ENCODE measurements at places on chromosomes 1 and 21.

- H3K27ac ChIP-seq, result no peak overlapping the region
- no peak overlapping the region for H3K4me3 ChIP-seq
- H3K27me3 ChIP-seq, result no peaks in the 10 kb centered on the region
- DNase-seq, result peak; percentile 72
- H3K4me1 ChIP-seq, result no peaks in the 10 kb centered on the region
Measured at GRCh38 chr1:15272009-15272781, 25.2 kb downstream of the FHAD1 start.

GRCh38 chr1:182163821-182164223, 102.3 kb upstream of the ZNF648 start:
- H3K36me3 ChIP-seq, result no peaks in the 10 kb centered on the region
- no peak overlapping the region for H3K4me3 ChIP-seq
- no peak for DNase-seq
- no peak overlapping the region for H3K27ac ChIP-seq

- no peaks in the 10 kb centered on the region for H3K4me1 ChIP-seq
- no peak for DNase-seq
- no peak overlapping the region for H3K4me3 ChIP-seq
- H3K36me3 ChIP-seq, result no peaks in the 10 kb centered on the region
- H3K27ac ChIP-seq, result no peak overlapping the region
Measured at GRCh38 chr1:208251911-208252835, 8.0 kb upstream of the PLXNA2 start.

- H3K27ac ChIP-seq, result no peak overlapping the region
- no peaks in the 10 kb centered on the region for H3K36me3 ChIP-seq
- no peaks in the 10 kb centered on the region for H3K4me1 ChIP-seq
- no peak overlapping the region for H3K4me3 ChIP-seq
- DNase-seq, result no peak
- H3K27me3 ChIP-seq, result peaks cover 10% of the 10 kb centered on the region
Measured at GRCh38 chr1:53398576-53399365, 60.4 kb upstream of the DMRTB1 start.

- H3K36me3 ChIP-seq, result no peaks in the 10 kb centered on the region
- no peak for DNase-seq
Measured at GRCh38 chr1:63836374-63836773, 62.6 kb downstream of the ROR1 start.

DNA sequence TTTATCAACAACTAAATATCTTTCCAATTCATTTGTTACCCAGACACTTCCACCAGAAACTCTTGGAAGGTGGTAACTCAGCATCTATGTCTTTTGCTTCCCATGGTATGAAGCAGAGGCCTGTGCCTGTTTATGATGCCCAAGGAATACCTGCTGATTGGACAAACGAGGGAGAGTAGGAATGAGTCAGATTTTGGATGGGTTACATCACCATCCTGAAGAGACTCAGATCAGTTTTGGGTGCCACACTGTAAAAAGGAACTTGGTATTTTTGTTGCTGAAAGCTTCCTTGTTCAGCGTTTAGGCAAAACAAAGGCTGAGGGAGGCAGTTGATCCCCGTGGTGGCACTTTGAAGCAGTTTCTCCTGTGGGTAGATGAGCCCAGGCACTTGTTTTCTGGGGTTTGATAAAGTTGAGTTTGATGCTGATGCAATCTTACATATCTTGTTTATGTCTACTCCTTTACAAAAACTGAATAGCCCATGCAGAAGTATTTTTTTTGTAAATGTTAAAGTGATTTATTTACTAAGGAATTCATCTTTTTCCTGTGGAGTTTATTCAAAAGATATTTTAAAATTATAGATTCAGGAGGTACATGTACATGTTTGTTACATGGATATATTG, 26.7 kb upstream of the CYP4X1 start:
- H3K36me3 ChIP-seq, result no peaks in the 10 kb centered on the region
- no peaks in the 10 kb centered on the region for H3K27me3 ChIP-seq
- no peaks in the 10 kb centered on the region for H3K4me1 ChIP-seq
- H3K27ac ChIP-seq, result no peak overlapping the region
- no peak for DNase-seq

DNA sequence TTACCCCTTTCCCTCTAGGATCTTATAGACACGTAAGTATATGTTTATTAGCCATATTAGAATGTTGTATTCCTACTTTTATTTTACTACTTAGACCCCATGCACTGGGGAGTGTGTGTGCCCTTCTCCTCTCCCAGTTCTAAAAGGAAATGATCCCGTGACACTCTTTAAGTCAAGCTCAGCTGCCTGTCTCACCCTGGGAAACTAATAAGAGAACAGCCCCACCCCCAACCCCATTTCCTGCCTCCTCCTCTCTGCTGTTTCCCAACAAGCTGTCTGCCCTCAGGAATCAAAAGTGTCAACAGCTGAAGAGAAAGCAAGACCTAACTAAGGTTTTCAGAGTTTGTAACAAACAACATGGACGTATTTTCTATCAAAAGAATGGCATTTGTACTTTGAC, 92.6 kb upstream of the VAV3 start:
- H3K27ac ChIP-seq, result no peak overlapping the region

DNA sequence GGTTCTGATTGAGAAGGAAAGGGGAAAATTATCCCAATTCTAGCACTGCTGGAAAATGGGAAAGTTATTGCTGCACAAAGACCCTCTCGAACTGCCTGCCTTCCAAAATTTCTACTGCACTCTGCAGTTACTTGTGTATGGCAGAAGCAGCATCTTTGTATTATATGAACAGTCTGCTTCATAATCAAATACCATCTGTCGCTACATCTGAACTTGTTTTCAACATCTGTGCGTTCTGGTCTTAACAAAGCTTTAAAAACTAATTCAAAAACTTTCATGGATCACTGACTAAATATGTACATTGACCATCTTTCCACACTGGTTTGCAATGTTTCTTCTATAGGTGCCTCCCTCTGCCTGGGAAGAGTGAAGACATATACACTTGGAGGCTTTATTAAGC, 79.2 kb downstream of the PROX1 start:
- H3K27ac ChIP-seq, result no peak overlapping the region
- no peak for DNase-seq
- H3K4me3 ChIP-seq, result no peak overlapping the region

- H3K27me3 ChIP-seq, result no peaks in the 10 kb centered on the region
- H3K36me3 ChIP-seq, result no peaks in the 10 kb centered on the region
- H3K4me1 ChIP-seq, result no peaks in the 10 kb centered on the region
- DNase-seq, result no peak
- no peak overlapping the region for H3K4me3 ChIP-seq
- no peak overlapping the region for H3K27ac ChIP-seq
Measured at GRCh38 chr1:234408757-234409156, 35.5 kb downstream of the COA6 start.

DNA sequence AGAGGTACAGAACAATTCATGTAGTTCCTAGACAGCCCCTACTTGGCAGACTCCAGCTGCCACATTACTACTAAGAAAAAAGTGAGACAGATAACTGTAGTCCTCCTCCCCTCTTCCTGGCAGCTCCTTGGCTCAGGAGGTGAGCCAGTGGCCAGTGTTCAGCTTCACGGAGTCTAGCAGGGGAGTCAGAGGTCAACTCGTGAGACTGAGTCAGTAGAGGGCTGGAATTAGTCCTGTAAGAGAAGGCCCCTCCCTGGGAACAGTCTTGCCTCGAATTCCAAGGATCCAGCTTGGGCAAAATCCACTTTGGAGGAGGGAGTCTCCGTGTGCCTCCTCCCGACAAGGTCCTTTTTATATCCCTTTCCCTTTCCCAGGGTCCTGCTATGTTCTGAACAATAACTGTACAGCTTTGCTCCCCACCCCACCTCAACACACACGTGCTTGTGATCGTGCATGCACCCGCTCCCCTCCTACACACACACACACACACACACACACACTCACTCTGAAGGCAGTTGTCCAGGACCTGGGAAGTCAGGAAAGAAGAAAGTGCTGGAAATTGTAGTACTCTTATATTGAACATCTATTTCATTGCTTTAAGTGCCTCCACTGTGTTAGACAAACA, 22.5 kb upstream of the SLC27A3 start:
- H3K4me3 ChIP-seq, result no peak overlapping the region
- DNase-seq, result peak; percentile 85
- peaks cover 12% of the 10 kb centered on the region for H3K36me3 ChIP-seq
- peaks cover 40% of the 10 kb centered on the region for H3K4me1 ChIP-seq
- peak overlapping the region; percentile 93 for H3K27ac ChIP-seq

DNA sequence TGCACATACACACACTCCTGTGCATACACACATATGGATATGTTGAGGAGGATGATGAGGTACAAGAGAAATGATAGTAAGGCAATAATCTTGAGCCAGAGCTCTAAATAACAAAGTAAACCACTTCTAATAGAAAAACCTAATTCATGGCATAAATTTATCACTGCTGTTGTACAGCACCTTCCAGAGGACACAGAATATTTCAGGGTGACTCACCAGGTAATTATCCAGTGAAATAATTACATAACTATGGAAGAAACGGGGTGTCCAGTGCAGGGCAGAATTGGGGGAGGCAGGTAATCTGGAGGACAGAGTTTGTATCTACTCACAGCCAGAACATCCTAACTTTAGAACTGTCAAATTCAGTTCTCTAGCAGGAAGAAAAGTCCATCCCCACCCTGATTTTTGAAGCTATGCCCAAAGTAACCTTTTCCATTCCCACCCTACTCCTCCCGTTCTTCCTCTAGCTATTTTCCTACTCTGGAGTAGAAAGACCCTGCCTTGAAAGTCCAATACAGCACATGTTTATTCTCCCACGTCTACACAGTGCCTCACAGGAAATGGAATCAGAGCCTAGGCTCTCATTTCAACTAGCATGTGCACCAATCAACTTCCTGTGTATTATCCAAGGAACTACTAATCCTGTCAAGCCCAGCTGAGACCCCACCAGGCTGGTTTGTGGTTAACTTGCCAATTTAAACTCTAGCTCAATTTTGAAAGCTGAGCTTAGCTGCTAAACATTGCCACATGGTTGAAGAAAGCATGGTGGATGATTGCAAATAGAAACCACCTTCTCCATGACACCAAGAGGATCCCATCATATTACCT, 96.6 kb downstream of the PTPN14 start:
- H3K27ac ChIP-seq, result peak overlapping the region; percentile 94
- H3K4me3 ChIP-seq, result no peak overlapping the region
- peaks cover 65% of the 10 kb centered on the region for H3K4me1 ChIP-seq
- peaks cover 3% of the 10 kb centered on the region for H3K36me3 ChIP-seq
- DNase-seq, result peak; percentile 87

GRCh38 chr1:113675302-113675701, 84.0 kb downstream of the PHTF1 start:
- H3K27ac ChIP-seq, result no peak overlapping the region
- no peak overlapping the region for H3K4me3 ChIP-seq
- DNase-seq, result no peak
- peaks cover 8% of the 10 kb centered on the region for H3K4me1 ChIP-seq
- no peaks in the 10 kb centered on the region for H3K36me3 ChIP-seq
- H3K27me3 ChIP-seq, result no peaks in the 10 kb centered on the region

DNA sequence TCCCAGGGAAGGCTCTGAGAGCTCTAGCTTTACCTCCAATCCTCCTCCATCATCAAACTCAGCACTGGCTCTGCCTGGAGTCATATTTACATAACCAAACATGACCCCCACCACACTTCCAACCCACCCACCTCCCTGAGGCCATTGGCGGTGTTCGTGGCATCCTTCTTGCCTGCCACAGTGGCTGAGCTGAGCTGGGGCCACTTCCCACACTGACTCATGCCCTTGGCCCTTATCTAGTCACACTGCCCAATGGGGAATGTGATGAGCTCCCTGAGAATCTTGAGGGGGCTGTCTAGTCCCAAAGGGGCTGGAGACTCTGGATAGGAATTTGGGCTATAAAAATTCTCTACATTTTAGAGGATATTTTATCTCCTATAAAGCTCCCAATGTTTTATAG, 230.9 kb upstream of the IRF2BP2 start:
- no peaks in the 10 kb centered on the region for H3K36me3 ChIP-seq
- H3K4me1 ChIP-seq, result peaks cover 17% of the 10 kb centered on the region
- DNase-seq, result no peak
- H3K27ac ChIP-seq, result no peak overlapping the region
- no peaks in the 10 kb centered on the region for H3K27me3 ChIP-seq
- no peak overlapping the region for H3K4me3 ChIP-seq

- no peaks in the 10 kb centered on the region for H3K4me1 ChIP-seq
- no peaks in the 10 kb centered on the region for H3K27me3 ChIP-seq
- H3K36me3 ChIP-seq, result no peaks in the 10 kb centered on the region
- no peak overlapping the region for H3K27ac ChIP-seq
- no peak overlapping the region for H3K4me3 ChIP-seq
Measured at GRCh38 chr1:213251972-213252371, 200.9 kb downstream of the RPS6KC1 start.

DNA sequence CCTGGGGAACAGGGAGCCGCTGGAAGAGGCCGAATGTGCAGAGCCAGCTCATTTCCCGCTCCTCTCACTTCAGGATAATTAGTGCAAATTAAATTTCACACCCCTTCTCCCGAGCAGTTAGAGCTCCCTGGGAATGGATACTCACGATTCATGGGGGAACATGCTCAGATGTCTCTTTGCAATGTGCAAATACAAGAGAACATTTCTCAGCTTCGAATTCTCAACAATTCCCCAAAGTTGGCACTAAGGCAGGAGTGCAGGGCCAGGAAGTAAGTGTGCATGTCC, 54.9 kb downstream of the CAMK2N1 start:
- H3K27me3 ChIP-seq, result no peaks in the 10 kb centered on the region
- no peaks in the 10 kb centered on the region for H3K36me3 ChIP-seq
- no peak for DNase-seq
- H3K4me3 ChIP-seq, result no peak overlapping the region
- no peak overlapping the region for H3K27ac ChIP-seq

DNA sequence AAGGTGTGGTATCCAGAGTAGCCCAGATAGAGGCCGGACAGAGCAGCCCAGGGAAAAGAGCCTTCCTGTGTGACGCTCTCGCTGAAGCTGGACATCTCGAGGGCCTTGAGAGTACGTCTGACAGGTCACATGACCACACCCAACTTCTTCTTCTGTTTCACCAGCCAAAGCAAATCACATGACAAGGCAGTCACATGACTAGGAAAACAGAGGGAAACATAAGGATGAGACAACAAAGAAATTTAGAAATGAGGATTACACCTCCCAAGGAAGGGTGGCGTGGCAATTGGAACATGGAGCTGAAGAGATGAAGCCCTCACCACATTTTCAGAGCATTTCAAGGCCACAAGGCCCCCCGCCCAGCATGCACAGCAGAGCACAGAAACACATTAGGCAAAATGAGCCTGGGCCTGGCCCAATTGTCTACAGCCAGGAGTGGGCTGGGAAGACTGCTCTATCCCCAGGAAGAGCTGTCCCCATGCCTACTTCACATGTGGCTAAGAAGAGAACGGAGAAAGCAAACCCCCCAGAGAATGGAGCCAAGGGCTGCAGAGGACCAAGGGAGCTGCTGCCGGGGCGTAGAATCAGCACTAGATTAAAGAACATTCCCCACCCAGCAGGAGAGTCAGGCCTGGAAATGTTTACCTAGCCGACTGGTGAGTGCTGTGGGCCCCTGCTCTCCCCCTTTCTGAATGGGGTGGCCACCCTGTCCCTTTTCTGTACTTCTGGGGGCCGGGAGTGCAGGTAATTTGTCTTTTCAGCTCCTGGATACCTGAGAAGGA, 305.1 kb downstream of the NPHP4 start:
- H3K4me3 ChIP-seq, result no peak overlapping the region
- H3K27ac ChIP-seq, result no peak overlapping the region
- H3K36me3 ChIP-seq, result no peaks in the 10 kb centered on the region
- no peaks in the 10 kb centered on the region for H3K4me1 ChIP-seq
- DNase-seq, result no peak
- H3K27me3 ChIP-seq, result no peaks in the 10 kb centered on the region

GRCh38 chr1:46969014-46969619, 27.8 kb upstream of the CYP4A11 start:
- H3K4me3 ChIP-seq, result no peak overlapping the region
- H3K27me3 ChIP-seq, result no peaks in the 10 kb centered on the region
- H3K27ac ChIP-seq, result no peak overlapping the region
- DNase-seq, result no peak
- no peaks in the 10 kb centered on the region for H3K4me1 ChIP-seq
